ENCODE measurements at places on chromosomes 13 and 19. TPM values are rescaled to one million over a fixed set of nuclear protein-coding genes. Genes with fewer than 3 reads are reported as not detected.

CCL25 gene
- 0.56 TPM for total RNA-seq

AXL gene
- total RNA-seq = not detected

PSPN gene
- 2.0 TPM for total RNA-seq

CRB3 gene
- total RNA-seq = 0.59 TPM

MYH14 gene
- not detected for total RNA-seq

CGB3 gene
- total RNA-seq = not detected

SMIM44 gene
- not detected for total RNA-seq

CDK8 gene
- total RNA-seq = 16.5 TPM

SIGLEC12 gene
- 1.4 TPM for total RNA-seq

C19orf67 gene
- total RNA-seq = not detected

ACTMAP gene
- 23.2 TPM for total RNA-seq

OR10H1 gene
- total RNA-seq = 0.10 TPM

KMT5C gene
- 30.7 TPM for total RNA-seq

ZNF540 gene
- 3.0 TPM for total RNA-seq

FLT3LG gene
- total RNA-seq = 64.4 TPM

ONECUT3 gene
- total RNA-seq = not detected

DAND5 gene
- 1.3 TPM for total RNA-seq

TEX26 gene
- not detected for total RNA-seq

SUPT5H gene
- 197 TPM for total RNA-seq

CYP2A7 gene
- total RNA-seq = not detected

ZNF134 gene
- total RNA-seq = 6.7 TPM

CGB7 gene
- total RNA-seq = not detected

NTN5 gene
- total RNA-seq = 1.6 TPM

ZNF382 gene
- 3.8 TPM for total RNA-seq

CEACAM1 gene
- total RNA-seq = 5.3 TPM

CYP2S1 gene
- 2.0 TPM for total RNA-seq

ZNF320 gene
- 5.2 TPM for total RNA-seq

FRY gene
- 6.9 TPM for total RNA-seq

FPR1 gene
- not detected for total RNA-seq

CYP2F1 gene
- total RNA-seq = not detected

THOP1 gene
- total RNA-seq = 40.5 TPM

LSM14A gene
- 101 TPM for total RNA-seq

MAMSTR gene
- total RNA-seq = 1.1 TPM

LIM2 gene
- total RNA-seq = 1.2 TPM

FGF14 gene
- not detected for total RNA-seq

ZNF420 gene
- 8.5 TPM for total RNA-seq

LRRC63 gene
- total RNA-seq = 0.16 TPM

CD79A gene
- 7.0 TPM for total RNA-seq

ERFL gene
- total RNA-seq = 2.9 TPM

ZNF578 gene
- 0.47 TPM for total RNA-seq

SNAPC2 gene
- total RNA-seq = 22.0 TPM

KLHL1 gene
- not detected for total RNA-seq

ZNF497 gene
- 0.23 TPM for total RNA-seq

GPC6 gene
- total RNA-seq = not detected

CLEC4M gene
- total RNA-seq = not detected

TINCR gene
- total RNA-seq = 1.7 TPM

SULT2A1 gene
- not detected for total RNA-seq

PKN1 gene
- total RNA-seq = 105 TPM

RFPL4AL1 gene
- not detected for total RNA-seq

MEIOSIN gene
- total RNA-seq = not detected
